ENCODE measurements at places on chromosomes 11 and 22.

DNA sequence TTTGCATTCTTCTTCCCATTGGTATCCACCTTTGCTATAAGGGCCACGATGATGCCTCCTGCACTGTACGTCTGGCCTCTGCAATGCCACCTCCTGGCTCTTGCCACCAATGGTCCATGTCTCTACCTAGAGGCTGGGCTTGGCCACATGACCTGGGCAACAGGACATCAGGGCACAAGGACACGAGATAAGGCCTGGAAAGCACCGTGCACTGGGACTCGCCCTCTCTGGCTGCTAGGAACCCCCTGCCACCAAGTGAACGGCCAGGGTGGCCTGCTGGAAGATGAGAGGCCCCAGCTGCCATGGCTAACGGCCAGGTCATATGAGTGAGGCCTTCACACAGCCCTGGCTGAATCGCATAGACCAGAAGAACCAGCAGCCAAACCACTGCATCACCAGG is 87.4 kb downstream of the TRMU start:
- DNase-seq, result no peak

GRCh38 chr11:26331911-26332571 is at the start of gene ANO3:
ANO3 (plus strand) TSS chr11:26332130; CDS start chr11:26332276, 146 bp downstream.
- peak; percentile 81 for DNase-seq

DNA sequence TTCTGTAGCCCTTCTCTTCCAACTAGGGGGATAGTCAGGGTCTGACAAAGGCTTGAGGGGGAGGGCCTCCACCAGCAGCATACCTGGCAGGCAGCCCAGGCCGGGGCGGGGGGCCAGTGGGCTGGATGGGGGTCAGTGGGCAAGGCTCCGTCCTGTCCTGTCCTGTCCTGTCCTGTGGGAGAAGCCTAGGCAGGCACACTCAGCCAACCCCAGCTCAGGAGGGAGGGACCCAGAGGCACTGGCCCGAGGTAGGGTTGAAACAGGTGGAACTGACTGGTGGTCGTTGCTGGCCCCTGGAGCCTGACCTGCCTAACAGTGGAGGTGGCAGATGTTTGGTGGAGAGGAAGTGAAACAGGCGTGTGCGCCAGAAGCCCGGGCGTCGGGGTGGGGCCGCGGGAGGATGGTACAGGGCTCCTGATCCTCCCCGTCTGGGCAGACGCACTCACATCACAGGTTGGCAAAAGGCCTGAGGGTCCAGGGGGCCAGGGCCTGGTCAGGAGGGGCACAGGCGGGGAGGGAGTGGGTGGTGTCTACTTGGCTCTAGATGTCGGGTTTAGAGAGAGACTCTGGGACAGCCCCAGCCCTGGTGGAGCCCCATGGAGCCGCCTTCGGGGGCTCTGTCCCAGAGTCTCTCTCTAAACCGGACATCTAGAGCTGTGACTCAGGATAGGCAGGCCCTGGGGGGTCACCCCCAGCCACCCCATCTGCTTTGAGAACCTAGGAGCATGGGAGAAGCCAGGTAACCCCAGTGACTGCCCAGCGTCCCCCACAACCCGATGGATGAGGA is 32.5 kb upstream of the GRAMD4 start:
- no peak for DNase-seq

GRCh38 chr11:64382586-64382985 is 23.6 kb downstream of the RPS6KA4 start:
- DNase-seq, result no peak

GRCh38 chr11:113103932-113104690 is 142.9 kb downstream of the NCAM1 start:
- DNase-seq, result no peak

GRCh38 chr11:10866893-10867331 is 9.1 kb upstream of the ZBED5 start:
- DNase-seq, result peak; percentile 75
